Mammary epithelial cell (primary cell): ENCODE measurements at places on chromosomes 1 and 21. TPM values are rescaled to one million over a fixed set of nuclear protein-coding genes. Genes with fewer than 3 reads are reported as not detected.
A peak's percentile ranks its signal among the peaks of the same experiment; 100 is the strongest.

DNA sequence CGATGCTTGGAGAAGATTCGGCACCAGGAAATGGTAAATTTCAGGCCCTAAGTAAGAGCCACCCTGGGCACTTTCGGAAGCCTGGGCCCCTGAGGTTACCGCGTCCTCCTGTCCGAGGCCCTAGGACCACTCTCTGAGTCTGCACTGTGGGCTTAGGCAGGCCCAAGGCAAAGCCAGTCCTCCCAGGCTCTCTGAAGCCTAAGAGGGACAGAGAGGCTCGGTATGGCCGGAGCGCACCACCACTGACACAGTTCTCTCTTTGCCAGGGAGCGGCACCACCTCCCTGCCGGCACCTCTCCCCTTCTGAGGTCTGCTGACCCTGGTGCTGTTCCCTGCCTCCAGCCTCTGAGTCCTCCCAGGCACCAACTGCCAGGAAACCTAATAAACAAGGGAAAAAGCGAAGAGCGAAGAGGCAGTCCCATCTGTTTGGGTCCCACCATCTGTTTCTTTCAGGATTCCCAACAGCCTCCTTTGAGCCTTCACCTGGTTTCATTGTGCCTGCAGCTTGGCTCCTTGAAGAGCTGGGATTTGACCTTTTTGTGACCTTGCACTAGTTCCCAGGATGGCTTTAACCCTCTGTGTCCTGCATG lies 57.7 kb downstream of the VWA5B1 start:
- DNase-seq: no peak

DNA sequence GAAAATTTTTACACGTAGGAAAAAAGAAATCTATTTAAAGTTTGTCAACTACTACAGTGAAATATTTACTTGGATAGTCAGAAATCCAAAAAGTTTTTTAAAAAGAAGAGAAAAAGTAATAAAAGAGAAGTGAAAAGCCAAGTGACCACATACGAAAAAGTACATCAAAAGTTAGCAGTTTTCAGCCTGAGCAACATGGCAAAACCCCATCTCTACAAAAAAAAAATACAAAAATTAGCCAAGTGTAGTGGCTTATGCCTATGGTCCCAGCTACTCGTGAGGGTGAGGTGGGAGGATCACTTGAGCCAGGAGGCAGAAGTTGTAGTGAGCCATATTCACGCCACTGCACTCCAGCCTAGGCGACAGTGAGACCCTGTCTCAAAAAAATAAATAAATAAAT lies 5.2 kb upstream of the MR1 start:
- no peak for DNase-seq

- DNase-seq: no peak
Observed at GRCh38 chr1:44684525-44684924, 10.0 kb downstream of the ARMH1 start.

DNA sequence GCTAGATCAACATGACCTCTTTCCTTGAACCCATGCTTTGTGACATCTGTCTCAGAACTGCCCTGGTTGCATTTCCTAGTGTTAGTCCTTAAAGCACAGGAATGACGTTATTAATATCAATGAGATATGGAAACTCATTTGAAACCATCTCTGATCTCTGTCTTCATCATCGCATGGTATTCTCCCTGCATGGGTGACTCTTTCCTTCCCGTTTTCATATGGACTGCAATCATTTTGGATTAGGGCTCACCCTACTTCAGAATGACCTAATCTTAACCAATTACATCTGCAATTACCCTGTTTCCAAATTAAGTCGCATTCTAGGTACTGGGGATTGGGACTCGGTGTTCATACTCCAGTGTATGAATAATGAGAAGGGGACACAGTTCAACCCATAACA lies 41.7 kb upstream of the DISC1 start:
- DNase-seq: no peak

The SMIM1 gene
- 2.1 TPM in 1 of 2 replicates, not detected in the other for total RNA-seq

GRCh38 chr1:223716302-223716862 lies 4.0 kb downstream of the CAPN2 start:
- DNase-seq: no peak

- no peak for DNase-seq
Observed at GRCh38 chr1:25150985-25151495, 81.3 kb downstream of the SYF2 start.

GRCh38 chr1:199083680-199084079 lies 444.8 kb downstream of the PTPRC start:
- DNase-seq: peak; percentile 6

DNA sequence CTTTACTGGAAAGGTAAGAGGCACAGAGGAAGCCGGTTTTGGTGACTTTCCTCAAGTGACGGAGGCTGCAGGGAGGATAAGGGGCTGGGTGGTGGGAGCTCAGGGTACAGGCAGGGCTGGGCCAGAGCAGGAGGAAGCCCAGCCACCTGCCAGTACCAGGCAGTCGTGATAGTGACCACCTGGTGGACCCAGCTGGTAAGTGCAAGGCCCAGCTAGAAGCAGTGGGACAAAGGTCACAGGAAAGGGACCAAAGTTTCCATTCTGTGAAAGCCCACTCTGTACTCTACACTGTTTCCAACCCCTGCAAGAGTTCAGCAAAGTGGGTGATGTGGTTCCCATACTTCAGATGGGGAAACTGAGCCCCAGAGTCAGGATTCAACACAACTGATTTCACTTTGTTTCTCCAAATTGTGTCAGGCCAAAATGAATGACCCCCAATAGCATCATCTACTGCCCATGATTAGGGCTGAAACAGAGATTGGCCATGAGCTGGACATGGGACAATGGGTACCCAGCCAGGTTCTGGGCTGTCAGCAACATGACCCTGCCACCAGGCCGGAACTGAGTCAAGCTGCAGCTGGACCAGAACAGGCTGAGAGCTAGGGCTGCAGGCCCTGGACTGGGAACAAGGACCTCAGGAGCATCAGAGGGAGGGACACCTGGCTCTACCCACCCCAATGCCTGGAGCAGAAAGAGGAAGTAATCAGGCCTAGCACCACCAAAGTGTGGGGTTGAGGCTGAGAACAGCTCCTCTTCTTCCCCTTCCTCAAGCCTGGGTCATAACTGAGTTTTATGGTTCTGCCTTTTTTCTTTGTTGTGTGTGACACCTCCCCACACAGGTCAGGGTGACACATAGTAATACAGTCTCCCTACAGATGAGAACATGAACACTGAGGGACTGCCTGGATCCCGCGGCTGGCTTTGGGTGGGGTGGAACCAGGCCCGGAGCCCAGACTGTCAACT lies 50.2 kb downstream of the KCNN3 start:
- DNase-seq: no peak

DNA sequence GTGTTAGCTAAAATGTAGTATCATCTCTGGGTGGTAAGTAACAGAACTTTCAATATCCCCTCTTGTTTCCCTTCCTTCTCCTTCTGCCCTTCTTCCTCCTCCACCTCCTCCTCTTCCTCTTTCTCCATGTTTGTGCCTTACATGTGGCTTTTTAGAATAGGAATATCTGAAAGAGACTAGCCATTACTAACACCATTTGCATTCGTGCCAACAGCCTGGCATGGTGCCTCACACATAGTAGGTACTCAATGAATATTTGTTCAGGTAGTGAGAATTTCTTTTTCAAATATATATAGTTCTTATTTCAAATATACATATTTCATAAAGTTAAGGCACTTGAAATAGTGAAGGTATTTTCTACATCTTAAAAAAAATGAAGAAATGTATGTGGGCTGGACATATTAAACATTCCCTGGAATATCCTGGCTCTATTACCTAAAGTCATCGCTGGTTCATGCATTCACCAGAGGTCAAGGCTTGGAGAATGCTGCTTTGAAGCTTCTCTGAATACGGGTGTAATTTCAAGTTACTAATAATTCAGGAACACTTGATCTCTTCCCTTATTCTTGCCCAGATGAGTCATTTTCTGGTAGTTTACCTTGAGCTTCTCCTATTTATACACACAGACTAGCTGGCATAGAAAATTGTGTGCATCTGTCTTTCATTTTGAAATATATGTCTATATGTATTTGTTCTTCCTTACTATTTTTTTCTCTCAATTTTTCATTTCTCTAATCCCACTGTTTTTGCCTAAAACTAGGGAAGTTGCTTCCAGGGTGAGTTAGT lies 319.4 kb downstream of the TGFB2 start:
- peak; percentile 55 for DNase-seq

- DNase-seq: no peak
Observed at GRCh38 chr1:3158347-3158746, 89.3 kb downstream of the PRDM16 start.

GRCh38 chr1:27555700-27556424 lies 48.1 kb downstream of the AHDC1 start:
- no peak for DNase-seq

DNA sequence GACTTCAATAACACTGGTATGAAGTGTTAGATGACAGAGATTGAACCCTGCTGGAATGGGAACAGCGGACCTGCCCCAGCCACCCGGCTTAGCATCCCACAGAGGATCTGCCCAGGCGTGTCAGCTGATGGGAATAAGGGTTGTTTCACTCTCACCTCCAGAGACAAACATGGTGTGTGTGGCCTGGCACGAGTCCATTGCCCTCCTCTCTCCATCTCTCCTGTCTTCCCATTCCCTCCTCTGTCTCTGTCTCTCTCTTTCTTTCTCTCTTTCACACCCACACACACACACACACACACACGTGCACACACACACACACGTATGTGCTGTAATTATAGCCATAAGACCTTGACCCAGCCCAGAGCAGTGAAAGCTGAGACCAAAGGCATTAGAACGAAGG lies 200.2 kb downstream of the HIVEP3 start:
- DNase-seq: peak; percentile 52

The S100A1 gene
- total RNA-seq: not detected

GRCh38 chr1:225635649-225636048 lies 17.3 kb downstream of the ENAH start:
- no peak for DNase-seq

GRCh38 chr1:227793948-227794816 lies 21.3 kb upstream of the PRSS38 start:
- DNase-seq: peak; percentile 40

DNA sequence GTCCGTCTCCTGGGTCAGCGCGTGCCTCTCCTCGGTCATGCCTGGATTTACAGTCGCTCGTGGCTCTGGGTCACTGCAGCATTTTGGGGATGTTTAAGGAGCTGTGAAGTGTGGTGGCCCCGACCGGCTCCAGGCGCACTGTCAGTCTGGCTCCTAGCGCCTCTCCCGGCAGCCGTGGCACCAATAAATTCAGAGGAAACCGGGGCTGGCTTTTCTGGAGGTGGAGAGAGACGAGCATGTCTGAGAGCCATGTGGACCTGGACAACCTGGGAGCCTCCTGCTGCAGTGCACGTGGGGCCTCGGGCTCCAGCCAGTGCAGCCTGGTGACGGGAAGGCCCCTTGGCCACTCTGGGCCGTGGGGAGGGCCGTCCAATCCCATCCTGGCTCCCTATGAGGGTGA lies 17.1 kb downstream of the PLCH2 start:
- no peak for DNase-seq

DNA sequence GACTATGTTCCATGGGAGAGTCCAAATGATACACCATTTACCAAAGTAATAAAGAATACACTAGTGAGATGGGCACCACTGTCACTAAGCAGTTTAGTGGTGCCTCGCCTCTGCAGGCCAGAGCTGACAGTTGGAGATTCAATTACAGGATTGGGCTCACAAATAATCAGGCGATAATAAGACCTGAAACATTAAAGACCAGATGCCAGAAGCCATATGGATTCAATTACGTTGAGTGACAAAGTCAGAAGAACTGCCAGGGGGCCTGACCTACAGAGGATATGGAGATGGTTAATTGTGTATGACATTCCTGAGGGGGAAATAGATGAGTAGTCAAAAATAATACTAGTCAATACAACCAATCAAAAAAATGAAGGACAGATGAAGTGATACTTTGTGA lies 65.2 kb upstream of the ST6GALNAC5 start:
- DNase-seq: no peak

The CYP4A22 gene
- total RNA-seq: not detected in 2 replicates

The PGLYRP3 gene
- 1.8 TPM in 1 of 2 replicates, not detected in the other for total RNA-seq

DNA sequence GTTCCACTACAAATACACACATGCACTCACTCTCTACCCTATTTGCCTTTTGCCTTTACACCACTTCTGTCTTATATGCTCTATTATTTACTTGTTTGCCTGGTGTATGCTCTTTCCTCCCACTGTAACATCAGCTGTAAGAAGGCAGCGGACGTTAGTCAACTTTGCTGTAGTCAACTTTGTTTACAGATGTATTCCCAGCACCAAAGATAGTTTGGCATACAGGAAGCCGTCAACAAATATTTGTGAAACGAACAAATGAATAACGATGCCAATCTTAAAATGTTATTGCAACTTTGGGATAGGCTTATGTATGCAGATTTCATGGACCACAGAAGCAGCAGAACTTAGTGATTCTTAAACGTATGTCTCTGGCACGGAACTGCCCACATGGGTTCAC lies 138.3 kb upstream of the GALNT2 start:
- no peak for DNase-seq

- DNase-seq: no peak
Observed at GRCh38 chr1:200479816-200480215, 70.0 kb upstream of the ZNF281 start.

DNA sequence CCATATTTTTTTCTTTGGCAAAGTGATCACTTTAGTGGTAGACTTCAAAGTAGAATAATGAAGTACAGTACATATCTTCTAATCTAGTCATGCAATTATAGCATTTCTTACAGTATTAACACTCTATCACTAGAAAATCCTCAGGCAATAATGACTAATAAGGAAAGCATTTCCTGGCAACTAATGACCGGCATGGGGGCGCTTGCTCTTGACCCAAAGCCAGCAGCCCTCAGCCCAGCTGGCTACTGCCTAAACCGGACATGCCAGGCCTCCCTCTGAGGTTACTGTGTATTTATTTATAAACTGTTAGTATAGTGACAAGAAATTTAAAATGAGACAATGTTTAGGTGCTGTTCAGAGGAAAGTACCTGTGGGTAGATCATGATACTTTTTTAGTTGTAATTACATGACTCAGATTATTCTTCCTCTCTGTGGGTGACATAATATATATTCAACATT lies 633.8 kb downstream of the PTPRC start:
- peak; percentile 90 for DNase-seq

The BNIPL gene
- total RNA-seq: 0.17 TPM

GRCh38 chr1:82934074-82934473 lies 1064.9 kb downstream of the TTLL7 start:
- no peak for DNase-seq

GRCh38 chr21:15423676-15424445 lies 305.9 kb upstream of the USP25 start:
- peak; percentile 67 for DNase-seq

- DNase-seq: no peak
Observed at GRCh38 chr1:248288391-248288790, 10.6 kb upstream of the OR2T33 start.

GRCh38 chr1:161727256-161727924 lies 6.0 kb downstream of the FCRLB start:
- peak; percentile 30 for DNase-seq

- peak; percentile 96 for DNase-seq
Observed at GRCh38 chr1:12604114-12604874, 13.7 kb downstream of the DHRS3 start.
